ENCODE measurements at places on chromosomes 1 and 21.
A peak's percentile ranks its signal among the peaks of the same experiment; 100 is the strongest.

DNA sequence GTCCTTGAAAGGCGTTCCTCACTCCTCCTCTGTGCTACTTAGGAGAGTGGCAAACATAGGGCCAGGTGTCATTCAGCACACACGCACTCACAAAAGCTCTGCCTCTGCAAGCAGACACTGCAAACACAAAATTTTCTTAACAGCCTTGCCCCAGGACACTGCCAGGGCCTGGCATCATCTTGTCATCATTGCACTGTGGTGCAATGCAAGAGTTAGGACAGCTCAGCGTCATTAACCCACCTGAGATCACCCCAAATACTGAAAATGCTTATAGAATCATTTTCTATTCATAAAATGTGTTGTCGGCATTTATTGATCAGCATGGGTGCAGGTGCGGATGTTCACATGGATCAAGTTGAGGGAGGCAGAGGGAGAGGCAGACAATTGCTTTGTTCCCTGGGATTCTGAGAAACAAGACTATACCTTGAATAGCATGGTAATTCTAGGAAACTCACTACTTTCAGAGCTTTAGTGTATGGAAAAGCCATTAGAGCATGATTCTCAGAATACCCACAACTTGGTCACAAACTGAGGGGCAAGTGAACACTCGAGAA lies 3.0 kb downstream of the ADAM30 start:
- DNase-seq, result no peak

- no peak for DNase-seq
Observed at GRCh38 chr21:17451364-17451891, 61.4 kb upstream of the CXADR start.

DNA sequence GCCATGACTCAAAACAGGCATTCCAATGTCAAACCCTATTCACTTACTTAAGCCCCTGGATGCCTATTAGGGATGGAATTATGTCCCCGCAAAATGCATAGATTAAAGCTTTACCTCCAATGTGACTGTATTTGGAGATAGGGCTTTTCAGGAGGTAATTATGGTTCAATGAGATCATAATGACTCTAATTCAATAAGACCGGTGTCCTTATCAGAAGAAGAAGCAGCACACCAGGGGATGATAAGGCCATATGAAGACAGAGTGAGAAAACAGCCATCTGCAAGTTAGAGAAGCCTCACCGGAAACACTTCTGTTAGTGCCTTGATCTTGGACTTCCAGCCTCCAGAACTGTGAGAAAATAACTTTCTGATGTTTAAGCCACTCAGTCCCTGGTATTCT lies 1131.8 kb upstream of the TMPRSS15 start:
- DNase-seq, result no peak

- DNase-seq, result no peak
Observed at GRCh38 chr1:213385806-213386324, 334.8 kb downstream of the RPS6KC1 start.

DNA sequence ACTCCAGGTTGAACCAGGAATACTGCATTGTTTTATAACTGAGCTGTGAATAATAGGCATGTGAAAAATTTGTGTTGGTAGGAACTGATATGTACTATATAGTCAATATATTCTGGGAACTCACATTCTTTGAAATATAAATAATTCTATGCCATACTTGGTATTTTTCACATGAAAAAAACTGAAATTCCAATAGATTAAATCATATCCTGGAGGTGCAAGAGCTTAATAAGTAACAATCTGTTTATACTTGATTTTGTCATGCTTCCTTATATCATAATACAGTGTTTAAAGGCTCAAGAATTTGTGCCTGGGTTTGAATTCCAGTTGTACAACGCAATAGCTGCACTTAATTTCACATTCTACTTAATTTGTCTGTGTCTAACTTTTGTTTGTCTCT lies 387.0 kb downstream of the USP25 start:
- DNase-seq, result no peak

DNA sequence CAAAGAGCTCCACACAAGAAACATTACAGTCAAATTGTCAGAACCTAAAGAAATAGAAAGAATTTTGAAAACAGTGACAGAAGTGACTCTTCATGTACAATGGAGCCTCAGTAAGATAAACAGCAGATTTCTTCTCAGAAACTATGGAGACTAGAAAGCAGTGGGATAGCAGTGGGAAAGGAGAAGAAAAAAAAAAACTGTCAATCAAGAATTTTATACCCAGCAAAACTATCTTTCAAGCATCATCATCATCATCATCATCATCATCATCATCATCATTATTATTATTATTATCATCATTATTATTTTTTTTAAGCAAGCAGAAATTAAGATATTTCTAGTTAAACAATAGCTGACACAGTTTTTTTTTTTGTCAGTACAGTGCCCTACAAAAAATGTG lies 24.2 kb downstream of the CEP170 start:
- no peak for DNase-seq

- DNase-seq, result peak; percentile 15
Observed at GRCh38 chr1:67560580-67561255, 124.3 kb upstream of the GADD45A start.

DNA sequence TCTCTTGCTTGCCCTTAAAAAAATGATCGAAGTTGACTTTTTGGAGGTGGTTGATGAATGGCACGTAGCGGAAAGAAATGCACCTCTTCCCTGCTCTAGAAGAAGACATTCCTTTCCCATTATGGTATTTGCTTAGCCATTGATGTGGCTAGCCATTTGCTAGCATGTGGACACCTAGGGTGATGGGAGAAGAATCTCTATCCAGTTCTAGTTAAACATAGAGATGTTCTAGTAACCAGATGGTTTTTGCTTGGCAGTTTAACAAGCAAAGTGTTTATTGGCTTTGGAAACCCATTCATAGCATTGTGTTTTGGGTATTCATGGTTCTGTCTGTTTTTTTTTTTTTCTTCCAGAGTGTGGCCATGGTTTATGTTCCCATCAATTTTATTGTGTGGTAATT lies 78.9 kb downstream of the KCNJ6 start:
- DNase-seq, result no peak

- DNase-seq, result no peak
Observed at GRCh38 chr1:32380057-32380456, 14.2 kb downstream of the BSDC1 start.

- no peak for DNase-seq
Observed at GRCh38 chr1:195766709-195767108, 841.5 kb downstream of the KCNT2 start.

- DNase-seq, result peak; percentile 46
Observed at GRCh38 chr1:230185076-230186001, 118.3 kb downstream of the GALNT2 start.

- no peak for DNase-seq
Observed at GRCh38 chr21:20418353-20418752, 579.9 kb upstream of the NCAM2 start.

GRCh38 chr1:48920851-48921250 lies 144.2 kb upstream of the BEND5 start:
- no peak for DNase-seq

DNA sequence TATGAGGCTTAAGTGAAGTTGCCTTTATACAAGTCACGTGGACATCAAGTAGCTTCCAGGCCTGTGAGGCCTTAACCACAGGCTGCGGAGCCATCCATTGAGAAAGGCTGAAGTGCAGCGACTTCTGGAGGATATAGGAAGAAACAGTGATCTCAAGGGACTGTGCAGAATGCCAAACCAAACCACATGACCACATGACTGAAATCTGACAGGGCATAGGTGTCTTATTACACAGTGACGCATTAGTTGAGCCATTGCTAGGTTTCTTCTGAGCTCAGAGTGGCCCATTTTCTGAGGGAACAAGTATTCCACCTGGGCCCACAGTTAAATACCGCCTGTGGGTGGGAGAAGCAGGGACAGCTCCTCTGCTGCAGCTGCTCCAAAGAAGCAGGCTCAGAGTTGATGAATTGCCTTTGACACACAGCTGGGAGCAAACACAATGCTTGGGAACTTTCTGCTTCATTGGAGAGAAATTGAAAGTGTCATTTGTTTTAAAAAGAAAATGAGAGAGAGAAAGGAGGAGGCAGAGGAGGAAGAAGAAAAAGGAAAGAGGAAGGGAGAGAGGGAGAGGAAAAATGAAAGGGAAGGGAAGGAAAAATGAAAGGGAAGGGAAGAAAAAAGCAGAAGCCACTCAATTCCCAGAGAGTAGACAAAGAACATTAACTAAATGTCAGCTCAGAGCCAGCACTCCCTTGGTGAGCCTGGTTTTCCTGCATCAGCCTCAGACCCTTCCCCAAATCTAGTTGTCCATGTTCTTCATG lies 94.4 kb downstream of the COLGALT2 start:
- peak; percentile 62 for DNase-seq

- no peak for DNase-seq
Observed at GRCh38 chr1:31620631-31621497, 3.4 kb downstream of the HCRTR1 start.

DNA sequence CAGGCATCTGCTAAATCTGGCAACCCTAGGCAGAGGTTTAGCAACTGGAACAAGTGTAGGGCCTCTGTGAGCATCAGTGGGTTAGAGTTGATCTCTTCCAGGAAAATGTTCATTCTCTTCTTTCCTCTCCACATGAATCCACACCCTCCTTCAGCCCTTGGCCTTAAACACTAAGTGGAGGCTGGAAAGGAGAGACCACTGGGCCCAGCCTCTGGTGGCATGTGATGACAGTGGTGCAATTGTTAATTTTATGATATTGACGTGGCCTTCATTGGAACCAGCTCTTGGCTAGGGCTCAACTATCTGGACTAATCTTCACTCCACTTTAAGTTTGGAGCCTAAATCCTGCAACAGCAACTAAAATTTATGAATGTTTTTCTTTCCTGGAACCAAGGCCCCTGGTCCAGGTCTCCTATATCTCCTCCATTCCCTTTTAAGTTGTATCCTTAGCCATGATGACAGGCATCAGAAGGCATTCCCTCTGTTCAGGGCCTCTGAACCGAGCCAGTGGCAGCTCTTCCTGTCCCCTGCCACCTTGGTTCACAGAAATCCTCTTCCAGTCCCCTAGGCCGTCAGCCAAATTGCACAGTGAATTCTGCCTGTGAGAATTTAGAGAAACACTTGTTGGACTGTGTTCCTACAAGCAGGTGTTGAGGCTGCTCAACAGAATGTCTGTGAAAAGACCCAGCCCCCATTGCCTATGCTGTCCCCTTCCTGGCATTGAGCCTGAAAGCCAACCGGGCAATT lies 132.2 kb downstream of the PSMG1 start:
- DNase-seq, result no peak

DNA sequence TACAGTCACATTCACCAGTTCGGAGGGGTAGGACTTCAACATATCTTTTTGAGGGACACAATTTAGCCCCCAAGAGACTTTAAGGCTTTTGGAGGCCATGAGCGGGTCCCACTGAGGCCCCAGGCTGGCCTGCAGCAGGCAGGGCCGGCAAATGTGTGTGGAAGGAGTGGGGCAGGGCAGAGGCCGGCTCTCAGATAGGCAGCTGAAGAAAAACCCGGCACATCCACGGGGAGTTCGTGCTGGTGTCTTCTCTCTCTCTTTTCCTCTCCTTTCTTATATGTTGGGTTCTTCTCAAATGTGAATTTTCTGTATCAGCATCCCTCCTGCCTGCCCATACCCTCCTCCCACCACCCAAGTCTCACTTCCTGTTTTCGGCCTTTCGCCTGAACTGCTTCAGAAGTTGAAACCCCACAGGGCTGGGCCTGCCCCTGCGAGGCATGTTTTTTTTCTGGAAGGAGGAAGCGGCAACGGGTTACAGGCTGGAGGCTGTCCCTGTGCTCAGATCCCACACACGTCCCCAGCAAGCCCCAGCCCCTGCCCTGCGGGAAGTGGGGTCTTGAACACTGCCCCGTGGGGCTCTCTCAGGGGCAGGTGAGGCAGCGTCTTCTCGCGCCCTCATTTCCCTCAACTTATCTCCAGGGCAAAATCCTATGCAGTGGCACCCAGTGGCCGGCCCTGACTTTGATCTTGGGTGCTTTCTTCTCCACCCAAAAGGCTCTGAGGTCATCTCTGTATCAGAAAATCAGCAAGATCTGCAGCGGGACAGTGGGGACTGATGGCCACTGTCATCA lies 9.7 kb upstream of the UMODL1 start:
- DNase-seq, result no peak

GRCh38 chr1:150106341-150106740 lies 38.8 kb downstream of the VPS45 start:
- DNase-seq, result no peak

- DNase-seq, result no peak
Observed at GRCh38 chr1:30511991-30512913, 211.1 kb downstream of the MATN1 start.

DNA sequence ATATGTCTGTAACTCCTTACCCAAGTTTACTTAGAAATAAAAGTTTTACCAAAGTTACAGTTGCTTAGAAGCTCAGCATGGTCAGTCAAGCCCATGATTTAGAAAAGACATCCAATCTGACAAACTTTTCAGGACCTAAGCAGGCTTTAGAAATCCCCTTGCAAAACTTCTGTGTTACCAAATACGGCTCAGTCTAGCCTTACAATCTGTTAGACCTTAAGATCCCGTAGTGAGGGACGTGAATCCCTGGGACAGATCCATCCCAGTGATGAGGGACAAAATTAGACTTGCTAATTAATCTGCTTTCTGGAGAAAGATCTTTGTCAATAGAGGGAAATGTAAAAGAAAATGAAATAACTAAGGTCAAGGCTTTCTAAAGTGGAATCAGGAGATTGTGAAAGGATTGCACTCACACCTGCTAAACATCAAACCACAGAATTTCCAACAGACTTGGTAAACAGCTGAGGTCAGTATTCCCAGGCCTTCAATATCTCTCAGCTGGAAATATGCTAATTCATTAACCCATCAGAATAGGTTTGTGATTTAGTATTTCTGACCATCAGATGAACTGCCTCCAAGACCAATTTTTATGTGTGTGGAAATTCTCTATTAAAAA lies 375.3 kb downstream of the DUSP10 start:
- no peak for DNase-seq

DNA sequence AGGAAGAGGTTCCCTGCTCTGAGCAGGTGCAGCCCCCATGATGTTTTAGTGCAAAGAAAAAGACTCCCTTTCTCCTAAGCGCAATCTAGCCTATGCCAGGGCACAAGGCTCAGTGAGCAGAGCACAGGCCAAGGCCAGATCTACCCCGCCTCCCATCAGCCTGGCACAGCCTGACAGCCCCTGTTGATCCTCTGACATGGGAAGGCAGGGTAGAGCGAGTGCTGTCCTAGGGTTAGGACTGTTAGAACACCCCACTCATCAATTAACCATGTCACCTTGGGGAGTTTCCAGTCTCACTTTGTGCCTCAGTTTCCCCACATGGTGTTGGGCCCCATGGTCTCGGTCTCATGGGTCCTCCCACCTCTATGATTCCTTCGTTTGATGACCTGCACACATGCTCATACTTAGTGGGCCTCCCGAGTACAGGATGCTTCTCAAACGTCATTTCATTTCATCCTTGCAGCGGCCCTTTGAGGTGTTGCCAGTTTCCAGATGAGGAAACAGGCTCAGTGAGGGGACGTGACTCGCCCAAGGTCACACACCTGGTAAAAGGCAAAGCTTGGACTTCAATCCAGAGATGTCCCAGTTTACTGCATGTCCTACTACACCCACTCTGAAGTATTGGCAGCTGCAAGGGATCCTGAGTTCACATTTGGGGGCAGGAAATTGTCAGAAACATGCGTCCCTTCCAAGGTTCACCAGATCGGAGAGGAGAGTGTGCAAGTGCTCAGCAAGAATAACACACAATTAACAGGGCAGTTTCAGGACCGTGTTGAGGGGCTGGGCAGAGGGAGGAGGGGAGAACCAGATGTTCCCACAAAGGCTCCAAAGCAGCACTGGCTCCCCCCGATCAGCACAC lies 213.3 kb downstream of the TRABD2B start:
- no peak for DNase-seq
